ENCODE measurements at places on chromosomes 3 and 15. TPM values are rescaled to one million over a fixed set of nuclear protein-coding genes. Genes with fewer than 3 reads are reported as not detected.

DNA sequence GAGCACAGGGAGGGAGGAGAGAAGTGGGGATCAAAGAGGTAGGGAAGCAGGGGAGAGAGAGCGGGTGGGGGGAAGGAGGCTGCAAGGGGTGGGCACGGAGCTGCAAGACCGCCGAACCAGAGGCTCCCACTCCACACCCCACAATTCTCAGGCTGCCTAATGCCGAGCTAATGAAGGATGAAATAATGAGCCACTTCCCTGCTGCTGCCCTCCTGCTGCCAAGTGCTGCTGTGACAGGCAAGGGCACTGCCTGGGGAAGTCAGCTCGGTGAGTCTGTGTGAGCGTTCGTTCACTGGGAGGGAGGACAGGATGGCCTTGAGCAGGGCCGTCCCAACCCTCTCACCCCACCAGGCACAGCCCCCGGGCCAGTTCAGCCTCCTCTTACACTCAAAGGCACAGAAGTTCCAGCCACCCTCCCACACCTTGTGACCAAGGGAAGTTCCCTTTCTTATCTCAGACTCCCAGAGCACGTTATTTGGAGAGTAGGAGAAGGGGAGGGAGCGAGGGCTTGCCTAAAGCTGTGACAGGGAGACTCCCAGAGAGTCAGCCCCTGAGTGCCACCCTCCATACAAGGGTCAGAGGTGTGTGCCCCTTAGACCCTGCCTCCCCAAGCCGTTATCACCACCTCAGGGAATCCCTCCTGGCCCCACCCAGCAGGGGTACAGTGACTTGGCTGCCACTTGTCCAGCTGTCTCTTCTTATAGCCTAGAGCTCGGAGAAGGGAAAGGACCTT, 12.4 kb downstream of the GLYCTK start:
- peak; percentile 18 for DNase-seq
- H3K27me3 ChIP-seq, result no peaks in the 10 kb centered on the region
- H3K36me3 ChIP-seq, result no peaks in the 10 kb centered on the region

NMD3 gene
- total RNA-seq, result 89.6 TPM

CYP1A2 gene
- not detected for total RNA-seq

DNA sequence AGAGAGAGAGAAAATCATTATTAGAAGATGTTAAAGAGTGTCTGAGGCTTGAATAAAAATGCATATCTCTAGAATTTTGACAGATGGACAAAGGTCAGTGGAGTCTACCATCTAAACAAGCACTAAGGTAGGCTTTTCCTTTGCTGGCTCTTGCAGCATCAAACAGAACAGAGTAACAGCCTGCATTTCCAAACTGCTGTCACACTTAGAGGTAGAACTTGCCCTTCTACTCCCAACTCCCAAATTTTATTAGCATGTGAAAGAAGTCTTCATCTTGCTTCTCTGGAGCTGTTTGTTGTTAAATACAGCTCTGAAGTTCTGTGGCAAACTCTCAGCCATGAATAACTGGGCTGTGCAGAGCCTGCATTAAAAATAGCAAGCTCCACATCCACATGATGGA, 4.1 kb upstream of the MB21D2 start:
- peaks cover 13% of the 10 kb centered on the region for H3K4me1 ChIP-seq
- no peaks in the 10 kb centered on the region for H3K27me3 ChIP-seq
- H3K36me3 ChIP-seq, result no peaks in the 10 kb centered on the region
- DNase-seq, result no peak
- no peak overlapping the region for H3K4me3 ChIP-seq

EFCC1 gene
- total RNA-seq, result not detected

DNA sequence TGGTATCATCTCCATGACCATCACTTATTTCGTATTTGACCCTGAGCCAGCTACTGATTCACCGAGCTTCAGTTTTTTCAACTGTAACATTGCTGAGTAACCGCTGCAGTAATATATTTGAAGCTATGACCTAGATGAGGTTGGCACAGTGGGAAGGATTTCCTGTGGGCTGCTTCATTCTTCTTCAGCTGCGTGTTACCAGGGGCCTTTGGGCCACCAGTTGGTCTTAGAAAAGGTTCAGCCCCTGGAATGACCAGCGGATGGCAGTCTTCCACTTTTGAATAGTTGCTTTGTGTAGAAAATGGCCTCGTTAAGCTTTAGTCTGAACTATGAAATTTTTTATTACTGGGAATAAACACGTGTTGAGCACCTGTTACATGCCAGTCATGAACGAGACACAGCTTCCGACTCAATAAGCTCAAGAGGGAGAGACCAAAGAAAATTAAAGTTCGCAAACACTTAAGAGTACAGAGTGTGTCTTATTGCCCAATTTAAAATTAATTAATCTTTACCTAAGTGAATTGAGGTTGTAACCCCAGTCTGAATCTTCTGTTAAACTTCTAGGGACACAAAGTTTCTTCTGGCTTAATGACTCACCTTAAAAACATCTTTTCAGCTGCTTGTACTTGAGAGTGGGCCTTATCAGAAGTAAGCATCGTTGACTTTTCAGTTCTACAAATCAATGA, 57.6 kb upstream of the NR2E3 start:
- H3K27me3 ChIP-seq, result no peaks in the 10 kb centered on the region
- H3K27ac ChIP-seq, result peak overlapping the region; percentile 84
- no peaks in the 10 kb centered on the region for H3K36me3 ChIP-seq
- H3K4me1 ChIP-seq, result peaks cover 25% of the 10 kb centered on the region

DNA sequence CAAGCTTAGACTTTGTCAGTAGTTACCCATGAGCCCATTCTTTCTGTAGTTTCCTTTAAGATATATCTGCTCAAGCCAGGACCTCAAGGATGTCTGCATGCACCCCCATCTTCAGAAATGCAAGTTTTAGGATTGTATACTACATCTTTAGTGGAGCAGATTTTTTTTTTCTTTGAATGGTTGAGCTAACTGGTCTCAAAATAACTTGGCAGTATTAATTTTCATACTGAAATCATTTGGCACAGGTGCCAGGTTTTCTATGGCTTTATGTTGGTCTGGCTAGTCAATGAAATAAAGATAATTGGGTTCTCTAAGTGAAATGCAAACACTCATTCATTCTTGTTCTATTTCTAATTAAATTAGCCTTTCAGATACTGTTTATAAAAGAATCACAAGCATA, 108.9 kb downstream of the ATG7 start:
- H3K27ac ChIP-seq, result no peak overlapping the region
- peaks cover 21% of the 10 kb centered on the region for H3K4me1 ChIP-seq
- no peak for DNase-seq
- no peak overlapping the region for H3K4me3 ChIP-seq
- H3K36me3 ChIP-seq, result peaks cover 25% of the 10 kb centered on the region

GLDN gene
- total RNA-seq, result not detected

DNA sequence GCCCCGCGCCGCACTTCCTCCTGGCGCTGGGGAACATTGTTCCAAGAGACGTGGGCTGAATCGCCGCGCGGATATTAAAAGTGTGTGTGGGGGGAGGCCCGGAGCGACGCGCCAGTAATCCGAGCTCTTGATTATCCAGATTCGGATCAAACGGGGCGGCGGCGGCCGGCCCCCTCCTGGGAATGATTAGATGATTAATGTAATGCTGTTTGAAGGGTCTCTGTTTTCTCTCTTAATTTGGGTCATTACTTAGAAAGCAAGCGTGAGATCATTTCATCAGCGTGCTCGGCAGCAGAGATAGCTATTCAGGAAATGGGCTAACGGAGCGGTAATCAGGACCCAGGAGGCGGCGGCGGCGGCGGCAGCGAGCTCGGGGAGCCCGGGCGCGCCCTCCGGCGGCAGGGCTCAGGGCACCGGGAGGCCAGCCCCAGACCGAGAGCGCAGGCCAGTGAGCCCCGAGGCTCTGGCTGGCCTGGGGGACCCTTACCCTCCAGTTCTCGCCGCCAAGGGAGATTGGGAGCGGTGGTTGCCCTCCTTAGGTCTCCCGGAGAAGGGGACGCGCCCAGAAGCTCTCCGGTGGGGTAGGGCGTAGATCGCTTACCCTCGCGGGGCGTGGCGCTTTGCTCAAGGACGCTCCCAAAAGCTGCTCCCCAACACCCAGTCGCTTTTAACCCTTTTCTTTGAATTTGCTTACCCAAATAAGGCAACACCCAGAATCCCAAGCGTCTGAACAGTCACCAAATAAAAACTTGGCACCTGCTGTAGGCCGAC, 4.5 kb downstream of the FEZF2 start:
- no peak overlapping the region for H3K27ac ChIP-seq
- H3K36me3 ChIP-seq, result no peaks in the 10 kb centered on the region
- DNase-seq, result no peak
- no peak overlapping the region for H3K4me3 ChIP-seq
- peaks cover 83% of the 10 kb centered on the region for H3K27me3 ChIP-seq

NTRK3 gene
- total RNA-seq, result not detected

- H3K27ac ChIP-seq, result no peak overlapping the region
- DNase-seq, result peak; percentile 62
- no peaks in the 10 kb centered on the region for H3K27me3 ChIP-seq
- no peak overlapping the region for H3K4me3 ChIP-seq
- no peaks in the 10 kb centered on the region for H3K36me3 ChIP-seq
Observed at GRCh38 chr3:151430821-151431484, 29.9 kb downstream of the IGSF10 start.

DOCK3 gene
- total RNA-seq, result 0.34 TPM

DNA sequence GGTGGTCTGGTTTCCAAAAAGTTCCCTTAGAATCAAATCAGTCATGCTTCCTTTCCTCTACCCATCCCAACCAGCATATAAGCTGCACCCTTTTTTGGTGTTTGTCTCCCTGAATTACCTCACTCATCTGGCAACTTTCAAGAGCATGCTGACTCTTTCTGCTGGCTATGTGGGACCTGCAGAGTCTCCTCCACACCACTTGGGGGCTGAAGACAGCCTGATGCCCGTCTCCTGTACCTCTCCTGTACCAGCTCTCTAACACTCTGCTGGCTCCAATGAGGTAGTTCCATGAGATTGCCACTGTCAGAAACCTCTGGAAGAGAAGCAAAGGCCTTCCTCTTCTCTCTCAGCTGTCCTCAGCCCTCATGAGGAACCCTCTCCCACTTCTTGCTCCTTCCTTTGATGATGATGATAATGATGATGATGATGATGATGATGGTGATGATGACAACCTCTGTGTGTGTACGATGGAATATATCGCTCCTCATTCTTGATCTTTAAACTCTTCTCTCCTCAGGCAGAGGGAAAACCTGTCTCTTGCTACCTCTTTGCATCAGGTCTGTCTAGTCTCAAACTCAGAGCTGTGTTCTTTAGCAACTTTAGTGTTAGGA, 257.5 kb downstream of the ZNF621 start:
- H3K4me3 ChIP-seq, result no peak overlapping the region
- no peaks in the 10 kb centered on the region for H3K27me3 ChIP-seq
- no peak overlapping the region for H3K27ac ChIP-seq
- no peaks in the 10 kb centered on the region for H3K4me1 ChIP-seq
- H3K36me3 ChIP-seq, result no peaks in the 10 kb centered on the region
- peak; percentile 16 for DNase-seq

TIMP4 gene
- not detected for total RNA-seq

KLF13 gene
- total RNA-seq, result 110 TPM

GRCh38 chr15:78977591-78978347, 32.9 kb upstream of the CTSH start:
- DNase-seq, result no peak
- no peaks in the 10 kb centered on the region for H3K27me3 ChIP-seq
- H3K27ac ChIP-seq, result no peak overlapping the region
- H3K4me3 ChIP-seq, result no peak overlapping the region

- peaks cover 20% of the 10 kb centered on the region for H3K36me3 ChIP-seq
- peaks cover 33% of the 10 kb centered on the region for H3K4me1 ChIP-seq
- H3K27me3 ChIP-seq, result no peaks in the 10 kb centered on the region
- no peak for DNase-seq
Observed at GRCh38 chr3:124829178-124829818, 57.9 kb downstream of the ITGB5 start.

TMCO5A gene
- not detected for total RNA-seq

DNA sequence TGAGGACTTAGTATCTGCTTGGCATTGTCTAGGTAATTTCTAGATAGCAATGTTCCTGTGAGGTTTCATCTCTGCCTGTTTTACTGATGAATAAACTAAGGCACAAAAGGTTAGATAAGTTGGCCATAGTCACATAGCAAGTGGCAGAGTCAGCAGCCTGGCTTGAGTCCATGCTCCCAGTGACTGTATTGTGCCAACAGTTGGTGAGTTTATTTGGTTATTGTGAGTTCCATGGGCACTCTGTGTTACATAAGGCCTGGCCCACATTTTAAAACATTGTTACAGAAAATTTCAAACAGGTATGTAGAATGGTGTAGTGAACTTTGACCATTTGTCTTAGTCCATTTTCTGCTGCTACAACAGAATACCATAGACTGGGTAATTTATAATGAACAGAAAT, 15.2 kb downstream of the MCM2 start:
- peak overlapping the region; percentile 49 for H3K27ac ChIP-seq
- no peak for DNase-seq
- H3K4me1 ChIP-seq, result peaks cover 12% of the 10 kb centered on the region
- H3K27me3 ChIP-seq, result no peaks in the 10 kb centered on the region

PODXL2 gene
- total RNA-seq, result 10.4 TPM

GOLGA8Q gene
- 2.0 TPM for total RNA-seq

NR2F2 gene
- 9.6 TPM for total RNA-seq

PIK3R4 gene
- total RNA-seq, result 13.9 TPM
